ENCODE measurements at places on chromosomes 1 and 21. TPM values are rescaled to one million over a fixed set of nuclear protein-coding genes. Genes with fewer than 3 reads are reported as not detected.

PTPN7 gene
- not detected for total RNA-seq

B4GALT2 gene
- 8.2 TPM for total RNA-seq

LRRC8B gene
- total RNA-seq: 9.0 TPM

SLC30A1 gene
- 25.0 TPM for total RNA-seq

DNA sequence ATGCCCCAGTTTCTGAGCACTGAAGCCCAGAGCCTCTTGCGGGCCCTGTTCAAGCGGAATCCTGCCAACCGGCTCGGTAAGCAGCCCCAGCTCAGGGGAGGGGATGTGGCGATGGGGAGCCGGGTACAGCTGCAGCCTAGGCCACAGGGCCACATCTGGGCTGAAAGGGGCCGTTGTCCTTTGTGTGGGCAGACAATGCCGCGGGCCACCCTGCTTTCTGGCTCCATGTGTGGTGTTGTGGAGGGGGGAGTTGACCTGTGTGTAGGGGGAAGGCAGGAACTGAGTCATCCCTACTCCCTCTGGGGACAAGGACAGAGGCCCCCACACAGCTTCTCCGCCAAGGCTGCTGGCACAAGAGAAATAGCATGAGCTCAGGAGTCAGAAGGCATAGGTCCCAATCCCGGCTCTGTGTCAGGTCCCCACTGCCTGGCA, 26.0 kb downstream of the RPS6KA1 start:
- DNase-seq: no peak
- H3K27me3 ChIP-seq: no peaks in the 10 kb centered on the region
- no peaks in the 10 kb centered on the region for H3K36me3 ChIP-seq
- H3K4me3 ChIP-seq: no peak overlapping the region
- no peaks in the 10 kb centered on the region for H3K4me1 ChIP-seq

All from uterus (tissue), 4 donors.